Stimulated activated naive CD8-positive, alpha-beta T cell treated with anti-CD3 and anti-CD28 coated beads, Interleukin-15, amount 100 ng/mL, for 72 hours (primary cell): ENCODE measurements at places on chromosomes 2 and 18.

DNA sequence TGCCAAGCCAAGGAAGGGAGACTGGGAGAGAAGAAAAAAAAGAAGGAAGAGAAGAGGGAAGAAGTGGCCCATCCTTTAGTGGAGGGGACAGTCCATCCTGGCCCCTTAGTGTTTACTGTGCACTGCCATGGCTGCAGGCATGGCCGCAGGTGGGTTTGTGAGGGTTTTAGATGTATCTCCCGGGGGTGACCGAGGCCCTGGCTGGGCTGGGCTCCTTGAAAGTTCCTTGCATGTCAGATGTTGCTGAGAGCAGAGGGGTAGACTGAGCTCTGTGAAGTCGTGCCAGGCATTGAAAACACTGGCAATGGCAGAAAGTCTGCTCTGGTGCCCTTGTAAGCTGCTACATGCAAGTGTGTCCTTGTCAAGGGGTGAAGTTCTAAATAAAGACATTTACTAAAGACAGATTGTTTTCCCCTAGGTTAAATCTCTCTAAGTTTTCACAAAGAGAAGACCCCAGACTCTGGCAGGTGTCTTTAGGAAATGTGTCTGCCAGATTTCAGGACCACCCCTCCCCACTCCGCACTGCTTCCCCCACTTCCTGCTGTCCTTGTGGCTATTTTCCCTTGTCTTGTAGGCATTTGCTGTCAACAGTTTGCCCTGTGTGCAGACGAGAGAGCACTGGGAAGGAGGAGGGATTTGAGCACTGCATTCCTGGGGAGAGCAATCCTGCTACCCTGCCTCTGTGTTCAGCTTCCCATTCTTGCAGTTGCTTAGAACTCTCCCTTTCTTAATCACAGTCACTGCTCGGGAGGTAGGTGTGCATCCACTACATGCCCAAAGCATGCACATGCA is 68.4 kb downstream of the ACOXL start:
- DNase-seq = no peak

GRCh38 chr2:73901143-73901542 is 8.3 kb downstream of the ACTG2 start:
- no peak for DNase-seq

- DNase-seq = peak; percentile 76
These were observed 4.0 kb upstream of the WNT10A start for GRCh38 chr2:218876562-218877219.

- DNase-seq = no peak
These were observed 576.8 kb downstream of the STK39 start for GRCh38 chr2:167670588-167670987.

GRCh38 chr2:234733093-234733489 is 218.7 kb upstream of the SH3BP4 start:
- no peak for DNase-seq

DNA sequence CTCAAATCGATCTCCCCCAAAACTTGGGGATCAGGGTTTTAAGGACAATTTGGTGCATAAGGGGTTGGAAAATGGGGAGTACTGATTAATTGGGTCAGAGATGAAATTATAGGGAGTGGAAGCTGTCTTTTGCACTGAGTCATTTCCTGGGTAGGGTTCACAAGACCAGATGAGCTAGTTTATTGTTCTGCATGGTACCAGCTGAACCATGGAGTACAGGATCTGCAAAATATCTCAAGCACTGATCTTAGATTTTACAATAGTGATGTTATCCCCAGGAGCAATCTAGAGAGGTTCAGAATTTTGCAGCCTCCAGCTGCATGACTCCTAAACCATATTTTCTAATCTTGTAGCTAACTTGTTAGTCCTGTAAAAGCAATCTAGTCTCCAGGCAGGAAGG is 73.1 kb downstream of the CPO start:
- no peak for DNase-seq

GRCh38 chr2:231398585-231398984 is 3.1 kb downstream of the B3GNT7 start:
- DNase-seq = no peak

- DNase-seq = no peak
These were observed 67.1 kb downstream of the BAZ2B start for GRCh38 chr2:159549234-159549633.

DNA sequence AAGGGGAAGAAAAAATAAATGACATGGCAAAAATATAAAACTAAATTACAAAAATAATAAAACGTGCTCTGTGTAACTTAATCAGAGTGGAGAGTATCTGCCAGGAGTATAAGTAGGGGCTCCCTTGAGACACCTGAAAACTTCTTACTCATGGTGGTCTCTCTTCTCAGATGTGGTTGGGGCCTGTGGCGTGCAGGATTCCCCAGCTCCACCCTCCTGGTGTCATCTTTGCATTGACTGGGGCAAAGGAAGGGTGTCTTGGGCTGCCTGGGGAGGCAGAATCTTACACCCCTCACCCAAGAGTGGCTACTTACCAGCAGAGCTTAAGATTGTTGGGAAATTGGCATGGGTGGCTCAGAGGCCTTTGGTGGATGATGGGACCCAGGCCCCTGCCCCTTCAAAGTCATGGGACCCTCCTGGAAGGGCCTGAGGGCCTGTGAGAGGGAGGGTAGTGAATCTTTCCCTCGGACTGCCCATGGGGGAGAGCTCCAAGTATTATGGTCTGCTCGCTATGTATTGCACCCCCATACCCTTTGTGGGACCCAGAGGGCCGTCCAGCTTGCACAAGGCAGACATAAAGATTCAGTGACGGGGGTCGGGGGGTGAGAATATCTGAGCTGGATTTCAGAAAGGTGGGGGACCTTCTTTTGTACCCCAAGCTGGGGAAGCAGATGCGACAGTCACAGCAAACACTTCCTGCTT is 6.9 kb upstream of the TRAF3IP1 start:
- peak; percentile 22 for DNase-seq

DNA sequence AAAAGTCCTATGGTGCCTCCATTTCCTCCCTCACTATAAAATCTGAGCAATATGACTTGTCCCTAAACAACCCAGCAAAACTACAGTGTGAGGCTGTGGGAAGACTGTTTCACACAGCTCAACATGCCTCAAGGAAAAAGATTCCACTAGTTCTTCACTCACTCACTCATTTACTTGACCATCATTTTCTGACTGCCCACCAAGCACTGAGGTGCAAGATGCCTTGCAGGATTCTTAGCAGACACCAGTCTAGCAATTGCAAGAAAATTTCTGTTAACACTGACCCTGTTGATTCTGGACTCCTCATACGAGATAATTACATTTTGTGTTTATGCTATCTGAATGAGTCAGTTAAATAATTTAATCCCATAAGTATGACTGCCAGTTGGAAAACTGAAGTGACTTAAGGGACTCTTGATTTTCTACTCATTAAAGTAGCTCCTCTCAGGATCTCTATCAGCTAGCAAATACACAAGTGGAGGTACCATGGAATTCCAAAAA is 51.9 kb upstream of the PCBP1 start:
- DNase-seq = no peak

- no peak for DNase-seq
These were observed 37.4 kb upstream of the RPL31 start for GRCh38 chr2:100964681-100965169.

DNA sequence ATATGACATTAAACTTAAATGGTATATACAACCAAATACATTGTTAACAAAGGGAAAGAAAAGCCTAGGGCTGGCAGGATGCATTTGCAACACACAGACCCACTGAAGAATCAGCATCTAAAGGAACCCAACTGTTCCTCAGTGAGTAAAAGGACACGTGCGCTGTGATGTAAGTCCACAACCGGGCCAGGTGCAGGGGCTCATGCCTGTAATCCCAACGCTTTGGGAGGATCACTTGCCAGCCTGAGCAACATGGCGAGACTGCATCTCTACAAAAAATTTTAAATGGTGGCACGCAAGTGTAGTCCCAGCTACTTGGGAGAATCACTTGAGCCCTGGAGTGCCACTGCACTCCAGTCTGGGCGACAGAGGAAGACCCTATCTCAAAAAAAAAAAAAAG is 3.9 kb downstream of the DTNB start:
- DNase-seq = no peak

GRCh38 chr2:26716340-26716739 is 23.8 kb downstream of the KCNK3 start:
- no peak for DNase-seq

DNA sequence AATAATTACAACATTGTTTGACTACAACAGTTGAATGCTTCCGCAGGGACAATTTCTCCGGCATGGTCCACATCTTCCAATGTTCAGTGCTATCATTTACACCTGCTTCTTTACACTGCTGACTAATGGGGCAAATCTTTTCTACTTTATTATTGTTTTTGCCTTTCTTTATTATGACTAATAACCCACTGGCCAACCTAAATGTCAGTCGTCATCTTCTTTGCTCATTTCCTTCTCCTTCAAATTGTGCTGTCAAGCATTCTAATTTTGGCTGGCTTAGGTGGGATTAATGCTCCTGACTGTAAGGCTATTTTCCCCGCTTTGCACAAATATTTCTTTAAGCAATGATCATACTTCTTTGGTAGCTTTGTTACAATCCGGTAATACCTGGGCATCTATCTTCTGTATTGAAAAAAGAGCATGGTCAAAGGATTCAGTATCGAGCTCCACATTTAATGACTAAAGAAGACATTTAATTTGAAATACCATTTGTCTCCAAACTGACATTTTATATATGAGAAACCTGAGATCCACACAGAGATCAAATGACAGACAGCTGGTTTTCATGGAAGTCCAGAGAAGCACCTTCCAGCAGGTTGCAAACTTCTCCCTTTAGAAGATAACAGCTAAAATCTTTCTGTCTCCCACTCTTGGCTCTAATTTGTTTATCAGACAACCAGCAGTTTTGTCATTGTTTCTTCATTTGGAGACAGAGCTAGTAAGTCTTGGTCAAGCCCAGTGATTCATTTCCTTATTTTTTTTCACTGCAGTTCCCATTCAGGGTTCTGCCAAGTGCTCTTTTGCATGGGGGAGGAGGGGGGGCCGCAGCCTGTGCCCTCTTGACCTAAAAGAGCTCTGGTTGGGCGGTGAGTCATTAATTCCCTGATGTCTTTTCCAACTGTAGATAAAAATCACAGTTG is 132.9 kb downstream of the SOCS6 start:
- DNase-seq = no peak

DNA sequence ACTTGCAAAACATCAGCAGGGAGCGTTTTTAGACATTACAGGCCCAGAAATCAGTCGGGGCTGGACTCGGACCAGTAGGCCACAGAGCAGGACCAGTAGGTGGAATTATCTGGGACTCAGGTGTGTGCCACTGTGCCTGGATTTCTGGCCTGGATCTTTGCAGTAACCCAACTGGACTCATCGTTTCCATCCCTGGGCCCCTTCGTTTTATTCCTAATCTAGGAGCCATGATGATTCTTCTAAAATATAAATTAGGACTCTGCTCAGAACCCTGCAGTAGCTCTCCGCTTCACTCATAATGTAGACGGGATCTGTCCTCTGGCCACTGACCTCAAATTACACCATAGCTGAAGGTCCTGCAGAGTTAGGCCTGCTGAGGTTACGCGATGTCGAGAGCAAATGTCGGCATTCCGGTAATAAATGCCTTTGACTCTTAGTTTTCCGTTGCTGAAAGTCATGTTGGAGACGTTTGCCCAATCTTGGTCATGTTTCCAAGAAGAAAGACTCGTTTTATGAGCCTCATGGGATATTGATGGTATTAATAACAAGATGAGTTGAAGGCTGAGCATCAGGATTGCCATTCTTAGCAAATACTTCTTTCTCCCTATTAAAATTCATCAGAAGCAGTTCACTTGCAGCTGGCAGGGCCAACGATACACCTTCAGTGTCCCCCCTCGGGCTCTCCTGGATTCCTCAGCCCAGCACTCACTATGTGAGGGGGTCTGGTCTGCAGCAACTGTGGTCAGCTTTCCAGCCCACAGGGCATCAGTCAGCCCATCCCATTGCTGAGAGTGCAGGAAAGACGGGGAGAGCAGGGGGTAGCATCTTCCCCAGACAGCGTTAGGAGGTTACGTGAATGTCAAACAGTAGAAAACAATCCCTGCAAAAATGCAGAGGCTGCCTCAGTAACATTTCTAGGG is 39.9 kb upstream of the KLF11 start:
- no peak for DNase-seq

DNA sequence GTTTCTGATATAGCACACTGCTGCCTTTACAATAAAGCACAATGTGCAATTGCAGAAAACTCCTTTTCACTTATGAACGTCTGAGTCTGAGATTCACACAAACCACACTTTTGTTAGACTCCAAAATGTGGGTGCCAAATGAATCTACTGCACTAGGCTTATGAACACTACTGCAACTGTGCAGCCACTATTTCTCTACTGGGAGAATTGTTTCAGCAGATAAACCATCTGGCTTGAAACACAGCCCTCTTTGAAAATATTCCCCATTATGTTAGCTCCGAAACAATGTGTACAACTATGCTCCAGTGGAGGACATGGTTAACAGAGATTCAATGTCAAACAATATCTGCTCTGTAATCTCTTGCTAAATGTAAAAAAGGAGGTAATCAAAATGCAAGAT is 188.7 kb upstream of the ZEB2 start:
- DNase-seq = no peak

DNA sequence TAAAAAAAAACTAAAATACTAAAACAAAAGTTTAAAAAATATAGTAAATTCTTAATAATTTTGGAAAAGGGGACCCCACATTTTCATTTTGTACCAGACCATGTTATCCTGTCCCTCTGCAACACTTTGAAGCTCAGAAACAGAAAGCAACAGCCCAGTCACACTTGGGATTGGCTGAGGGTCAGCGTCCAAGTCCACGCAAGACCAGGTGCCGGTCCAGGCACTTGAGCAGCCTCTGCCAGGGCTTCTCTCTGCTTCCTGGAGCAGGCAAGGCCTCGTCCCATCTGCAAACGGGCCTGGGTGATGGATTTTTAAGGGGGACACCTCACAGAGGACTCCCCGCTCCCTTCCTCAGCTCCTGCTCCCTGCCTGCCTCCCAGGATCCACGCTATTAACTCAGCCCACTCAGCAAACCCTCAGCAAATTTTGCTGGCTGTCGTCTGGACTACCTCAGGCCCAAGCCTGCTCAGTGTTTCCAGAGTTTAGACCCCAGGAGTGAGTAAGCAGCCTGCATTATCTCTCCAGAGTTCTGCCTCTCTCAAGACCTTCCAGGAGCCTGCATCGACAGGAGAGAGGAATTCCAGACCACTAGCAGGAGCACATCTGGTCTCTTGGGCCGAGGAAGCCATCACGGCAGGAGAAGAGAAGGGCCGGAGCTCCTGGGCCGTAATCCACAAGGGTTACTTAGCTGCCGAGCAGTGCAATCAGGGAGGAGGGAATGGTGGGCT is 88.7 kb upstream of the STPG4 start:
- DNase-seq = no peak
